ENCODE measurements at places on chromosomes 5 and 9.

DNA sequence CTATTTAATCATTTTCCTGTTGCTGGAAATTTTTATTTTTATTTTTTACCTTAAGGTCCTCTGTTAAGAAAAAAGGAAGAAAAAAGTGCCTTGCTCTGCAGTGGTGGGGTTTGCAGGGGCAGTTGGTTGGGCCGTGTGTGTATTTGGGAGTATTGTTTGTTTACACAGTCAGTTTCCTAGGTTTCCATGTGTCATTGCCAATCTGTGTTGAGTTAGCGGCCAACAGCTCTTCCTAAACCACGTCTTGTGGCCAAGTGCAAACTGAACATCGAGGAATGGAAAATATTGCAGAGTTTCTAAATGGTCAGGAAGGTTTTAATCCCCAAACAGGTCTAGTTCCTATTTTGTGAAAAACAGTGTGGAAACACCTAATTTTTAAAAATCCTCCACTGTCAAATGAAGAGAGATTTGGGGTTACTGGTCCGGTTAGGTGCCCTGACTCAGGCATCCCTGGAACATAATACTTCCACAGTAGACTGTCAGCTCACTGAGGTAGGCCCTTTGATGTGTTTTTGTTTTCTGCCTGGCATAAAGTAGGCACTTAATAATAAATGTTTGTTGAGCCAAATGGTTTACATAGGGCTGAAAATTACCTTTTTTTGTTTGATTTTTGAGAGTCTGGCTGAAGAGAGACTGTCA, 37.0 kb downstream of the MAMDC2 start:
- DNase-seq: no peak

- no peak for DNase-seq
Measured at GRCh38 chr5:136446565-136446964, 81.2 kb upstream of the TRPC7 start.

DNA sequence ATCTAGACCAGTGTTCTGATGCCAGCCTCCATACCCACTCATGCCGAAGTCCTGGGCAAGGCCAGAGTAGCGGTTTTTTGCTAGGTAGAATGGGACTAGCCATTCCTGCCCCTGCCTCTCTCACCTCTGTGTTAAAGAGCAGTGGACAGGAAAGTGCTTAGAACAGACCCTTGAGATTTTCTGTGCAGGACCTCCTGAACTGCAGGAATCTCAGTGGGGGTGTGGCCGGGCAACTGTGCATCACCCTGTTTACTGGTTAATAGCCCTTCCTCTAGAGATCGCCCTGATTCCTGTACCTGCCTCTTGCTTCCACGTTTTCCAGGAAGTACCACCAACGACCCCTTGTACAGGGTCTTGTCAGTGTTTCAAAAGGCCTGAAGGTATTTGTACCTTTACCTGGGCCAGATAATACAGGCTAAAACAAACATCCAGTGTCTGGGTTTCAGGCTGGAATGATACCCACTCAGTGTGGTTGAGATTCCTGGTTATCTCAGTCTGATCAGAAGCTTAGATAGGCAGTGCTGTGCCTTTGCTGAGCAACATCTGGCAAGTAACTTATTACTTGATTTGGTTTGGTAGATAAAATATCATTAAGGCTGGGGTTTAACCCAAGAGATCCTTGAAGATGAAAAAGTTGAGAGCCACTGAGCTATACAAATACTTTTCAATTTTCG, 65.9 kb downstream of the RGS3 start:
- DNase-seq: no peak

DNA sequence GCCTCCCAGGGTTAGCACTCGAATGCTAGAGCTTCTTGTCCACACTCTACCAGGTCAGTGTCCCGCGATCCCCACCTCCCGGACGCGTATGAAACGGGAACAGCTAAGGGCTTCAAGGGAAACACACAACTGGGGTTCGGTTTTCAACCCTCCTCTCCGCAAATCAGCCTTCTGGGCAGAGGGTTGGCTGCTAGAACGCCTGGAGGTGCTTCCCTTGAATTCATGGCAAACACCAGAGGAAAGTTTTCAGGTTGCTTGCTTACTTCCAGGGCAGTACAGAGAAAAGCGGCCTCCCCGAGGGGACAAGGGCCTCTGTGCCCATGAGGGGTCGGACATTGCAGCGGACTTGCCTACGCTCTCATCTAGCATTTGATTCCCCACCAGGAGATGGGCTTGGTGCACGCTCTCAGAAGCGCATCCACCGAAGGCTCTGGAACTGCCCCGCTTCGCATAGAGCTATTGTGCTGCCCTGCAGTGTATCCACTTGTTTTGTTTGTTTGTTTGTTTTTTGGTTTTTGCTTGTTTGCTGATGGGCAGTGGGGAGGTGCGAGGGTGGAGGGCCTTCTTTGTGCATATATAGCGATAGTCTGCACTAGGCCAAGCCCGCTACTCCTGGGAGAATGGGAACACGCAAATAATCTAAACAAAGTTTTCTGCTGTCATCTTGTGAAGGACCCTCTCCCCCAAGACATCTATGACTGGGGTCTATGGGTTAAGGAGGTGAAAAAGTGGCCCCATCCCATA, 1.3 kb upstream of the DMRT3 start:
- no peak for DNase-seq

DNA sequence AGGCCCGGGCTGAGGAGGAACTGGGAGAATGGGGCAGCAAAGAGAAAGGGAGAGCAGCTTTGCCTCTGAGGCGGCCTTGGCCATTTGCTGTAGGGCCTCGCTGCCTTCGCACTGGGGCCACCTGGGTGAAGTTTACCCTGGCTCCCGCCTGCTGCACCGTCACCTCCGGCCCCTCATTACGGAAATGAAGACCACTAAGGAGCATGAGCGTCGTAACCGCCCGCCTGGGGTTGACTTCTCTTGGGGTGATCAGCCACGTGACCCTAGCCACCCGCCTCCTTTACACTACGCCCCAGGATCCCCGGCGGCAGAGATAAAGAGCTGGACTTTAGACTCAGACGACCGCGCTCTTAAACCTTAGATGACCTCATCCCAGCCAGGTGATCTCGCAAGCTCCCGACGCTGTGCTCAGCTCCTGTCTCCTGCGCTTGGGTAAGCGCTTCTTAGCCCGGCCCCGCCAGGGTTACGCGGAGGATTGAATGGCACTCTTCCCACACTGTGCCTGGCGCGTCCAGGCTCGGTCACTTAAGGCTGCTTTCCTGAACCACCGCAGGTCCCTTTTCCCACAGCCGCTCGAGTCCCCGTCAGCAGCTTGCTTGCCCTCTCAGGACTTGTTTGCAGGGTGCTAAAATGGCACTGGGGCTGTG, 107.9 kb upstream of the LARP1 start:
- DNase-seq: no peak

DNA sequence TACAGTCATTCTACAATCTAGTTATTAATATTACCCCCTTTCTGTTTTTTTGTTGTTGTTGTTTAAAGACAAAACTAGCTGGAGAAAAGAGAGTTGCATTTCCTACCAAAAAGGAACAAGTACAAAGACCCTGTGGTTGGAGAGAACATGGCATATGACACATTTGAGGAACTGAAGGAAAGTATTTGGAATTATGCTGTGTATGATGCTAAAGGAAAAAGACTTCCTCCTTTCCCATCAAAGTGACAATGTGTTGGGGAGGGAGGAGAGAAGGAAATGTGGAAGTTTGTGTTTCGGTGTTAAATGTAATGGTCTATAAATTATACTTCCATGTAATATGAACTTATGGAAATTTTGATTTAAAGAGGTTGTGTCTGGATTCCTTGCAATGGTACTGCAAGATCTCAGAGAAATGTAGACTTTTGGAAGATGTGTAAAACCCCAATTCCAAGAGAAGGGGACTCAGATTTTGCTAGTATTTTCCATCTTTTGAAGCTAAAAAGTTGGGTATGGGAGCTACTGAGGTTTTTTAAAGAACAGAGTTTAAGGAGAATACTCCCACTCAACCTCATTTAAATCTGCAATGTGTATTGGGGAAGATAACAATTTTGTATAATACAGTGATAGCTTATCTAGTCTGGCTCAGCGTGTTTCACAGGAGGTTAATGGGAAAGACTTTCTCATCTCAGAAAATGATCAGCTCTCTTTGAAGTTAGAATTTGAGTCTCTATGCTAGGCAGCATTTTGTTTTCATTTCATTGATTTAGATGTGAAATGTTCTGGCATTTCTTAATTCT, 15.4 kb upstream of the TNFSF8 start:
- no peak for DNase-seq

GRCh38 chr5:83911367-83911919, 190.8 kb upstream of the HAPLN1 start:
- no peak for DNase-seq

GRCh38 chr5:67679184-67679841, 482.7 kb upstream of the CD180 start:
- no peak for DNase-seq

- no peak for DNase-seq
Measured at GRCh38 chr5:98770209-98770910, 3.1 kb upstream of the RGMB start.

DNA sequence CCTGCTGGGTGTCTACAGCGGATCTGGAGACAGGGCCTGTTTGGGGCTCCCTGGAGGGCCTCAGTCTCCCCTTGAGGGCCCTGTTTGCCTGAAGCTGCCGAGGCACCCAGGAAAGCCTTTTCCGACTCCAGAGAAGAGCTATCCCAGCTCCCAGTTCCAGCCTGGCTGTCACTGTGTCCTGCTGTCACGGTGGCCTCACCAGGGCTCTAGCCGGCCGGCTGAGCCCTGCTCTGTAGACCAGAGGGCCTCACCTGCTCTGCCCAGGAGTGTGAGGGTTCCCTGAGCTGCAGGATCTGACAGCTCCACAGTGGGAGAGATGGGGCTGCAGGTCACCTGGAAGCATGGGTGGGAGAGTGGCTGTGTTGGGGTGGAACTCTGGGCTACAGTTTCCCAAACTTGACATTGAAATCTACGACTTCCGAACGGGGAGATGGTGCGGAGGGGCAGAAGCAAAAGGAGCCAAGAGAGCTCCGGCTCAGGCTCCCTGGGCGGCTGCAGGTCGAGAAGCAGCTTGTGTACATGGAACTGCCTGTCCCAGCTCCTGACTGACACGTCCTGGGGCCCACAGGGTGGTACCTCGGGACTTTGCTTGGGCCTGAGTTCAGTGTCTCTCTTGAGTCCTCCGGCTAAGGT, 94.9 kb downstream of the CACNA1B start:
- no peak for DNase-seq

GRCh38 chr9:136194540-136194939, 10.4 kb downstream of the LHX3 start:
- no peak for DNase-seq

DNA sequence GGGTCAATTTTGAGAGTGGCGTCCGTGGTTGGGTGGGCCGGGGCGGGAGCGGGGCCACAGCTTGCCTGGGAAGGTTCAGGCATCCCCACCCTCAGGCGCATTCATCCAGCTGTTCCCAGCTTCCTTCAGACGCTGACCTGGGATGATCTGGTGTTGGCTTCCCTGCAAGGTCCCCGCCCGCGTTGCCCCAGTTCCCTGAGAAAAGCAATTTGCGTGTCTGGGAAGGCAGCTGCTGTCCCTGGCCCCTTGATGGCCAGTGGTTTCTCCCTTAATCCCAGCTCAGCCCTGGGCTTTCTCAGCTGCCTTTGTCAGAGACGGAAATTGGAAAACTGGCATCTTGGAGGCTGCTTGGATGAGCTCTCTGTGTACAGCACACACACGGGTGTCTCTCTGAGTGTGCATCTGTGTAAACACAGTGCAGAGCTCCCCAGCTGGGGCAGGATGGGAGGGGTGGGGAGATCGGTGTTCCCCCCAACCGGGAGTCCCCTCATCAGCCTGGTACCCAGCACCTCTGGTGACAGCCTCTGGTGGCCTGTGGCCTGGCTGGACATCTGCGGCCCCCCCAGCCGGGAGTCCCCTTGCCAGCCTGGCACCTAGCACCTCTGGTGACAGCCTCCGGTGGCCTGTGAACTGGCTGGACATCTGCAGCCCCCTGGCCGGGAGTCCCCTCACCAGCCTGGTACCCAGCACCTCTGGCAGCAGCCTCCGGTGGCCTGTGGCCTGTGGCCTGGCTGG, 94.0 kb downstream of the COL5A1 start:
- peak; percentile 62 for DNase-seq

GRCh38 chr9:11086561-11086960, 473.8 kb upstream of the PTPRD start:
- DNase-seq: no peak

GRCh38 chr5:40405996-40406740, 273.5 kb upstream of the PTGER4 start:
- no peak for DNase-seq

DNA sequence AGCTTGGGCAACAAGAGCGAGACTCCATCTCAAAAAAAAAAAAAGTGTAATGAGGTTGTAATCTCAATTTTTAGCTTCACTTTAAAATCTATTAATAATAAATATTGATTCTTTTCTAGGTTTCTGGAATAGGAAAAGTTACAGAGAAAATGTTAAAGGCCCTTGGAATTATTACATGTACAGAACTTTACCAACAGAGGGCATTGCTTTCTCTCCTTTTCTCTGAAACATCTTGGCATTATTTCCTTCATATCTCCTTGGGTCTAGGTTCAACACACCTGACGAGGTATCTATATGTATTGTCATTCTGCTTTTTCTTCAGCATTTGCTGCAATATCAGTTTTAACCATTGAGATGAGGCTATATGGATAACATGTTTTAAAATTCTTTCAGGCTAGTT, 26.6 kb upstream of the ANKDD1B start:
- DNase-seq: no peak

DNA sequence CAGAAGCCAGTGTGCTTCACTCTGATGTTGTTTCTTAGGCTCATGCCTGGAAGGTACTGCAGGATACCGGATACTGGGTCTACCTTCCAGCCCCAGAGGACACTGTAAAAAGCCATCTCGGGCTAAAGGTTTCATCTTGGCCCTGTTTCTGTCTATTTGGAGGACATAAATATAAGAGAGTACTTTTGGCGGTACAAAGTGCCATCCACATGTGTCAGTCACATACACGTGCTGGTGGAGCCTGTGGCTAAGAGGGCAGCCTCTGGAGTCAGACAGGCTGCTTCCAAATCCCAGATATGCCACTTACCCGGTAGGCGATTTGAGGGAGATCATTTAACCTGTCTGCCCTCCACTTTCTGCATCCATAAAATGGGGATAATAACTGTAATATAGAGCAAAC, 160.4 kb downstream of the NR3C1 start:
- no peak for DNase-seq

Data from skeletal muscle cell (primary cell).